NCI-H2081 treated with DMSO at 0.1 percent for 48 hours (cell line): ENCODE measurements at places on chromosomes 4 and X.

- DNase-seq, result no peak
Measured at GRCh38 chr4:185634066-185634652, 98.9 kb upstream of the PDLIM3 start.

GRCh38 chr4:140719022-140719421 is 37.2 kb downstream of the TBC1D9 start:
- DNase-seq, result no peak

GRCh38 chrX:119760026-119760877 is 1.9 kb downstream of the SOWAHD start:
- no peak for DNase-seq

GRCh38 chr4:114192854-114193253 is 213.4 kb upstream of the ARSJ start:
- no peak for DNase-seq

GRCh38 chr4:48067536-48067935 is 51.0 kb downstream of the NIPAL1 start:
- DNase-seq, result no peak

- no peak for DNase-seq
Measured at GRCh38 chr4:123046096-123046495, 123.7 kb upstream of the NUDT6 start.

GRCh38 chr4:83536362-83537272 is 709 bp downstream of the GPAT3 start:
- DNase-seq, result no peak

DNA sequence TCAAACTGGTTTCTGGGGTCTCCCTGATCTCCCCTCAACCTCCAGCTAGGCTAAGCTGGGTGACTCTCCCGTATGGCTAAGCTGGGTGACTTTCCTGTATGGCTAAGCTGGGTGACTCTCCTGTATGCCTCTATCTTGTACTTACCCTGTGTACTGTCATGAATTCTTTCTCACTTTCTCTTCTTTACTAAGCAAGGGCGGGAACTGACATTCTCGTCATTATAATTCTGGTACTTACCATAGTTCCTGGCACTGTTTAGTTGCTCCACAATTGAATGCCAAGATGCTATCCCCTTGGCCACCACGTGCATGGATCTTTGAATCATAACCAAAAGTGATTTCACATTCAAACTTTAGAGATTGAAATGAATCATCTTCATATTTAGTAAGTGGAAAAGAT is 8.8 kb downstream of the INTU start:
- DNase-seq, result no peak

GRCh38 chrX:19956923-19957322 is 33.9 kb downstream of the BCLAF3 start:
- DNase-seq, result no peak

- no peak for DNase-seq
Measured at GRCh38 chr4:88841635-88842034, 144.0 kb upstream of the NAP1L5 start.

GRCh38 chrX:107421337-107421861 is 28.1 kb upstream of the FRMPD3 start:
- no peak for DNase-seq

DNA sequence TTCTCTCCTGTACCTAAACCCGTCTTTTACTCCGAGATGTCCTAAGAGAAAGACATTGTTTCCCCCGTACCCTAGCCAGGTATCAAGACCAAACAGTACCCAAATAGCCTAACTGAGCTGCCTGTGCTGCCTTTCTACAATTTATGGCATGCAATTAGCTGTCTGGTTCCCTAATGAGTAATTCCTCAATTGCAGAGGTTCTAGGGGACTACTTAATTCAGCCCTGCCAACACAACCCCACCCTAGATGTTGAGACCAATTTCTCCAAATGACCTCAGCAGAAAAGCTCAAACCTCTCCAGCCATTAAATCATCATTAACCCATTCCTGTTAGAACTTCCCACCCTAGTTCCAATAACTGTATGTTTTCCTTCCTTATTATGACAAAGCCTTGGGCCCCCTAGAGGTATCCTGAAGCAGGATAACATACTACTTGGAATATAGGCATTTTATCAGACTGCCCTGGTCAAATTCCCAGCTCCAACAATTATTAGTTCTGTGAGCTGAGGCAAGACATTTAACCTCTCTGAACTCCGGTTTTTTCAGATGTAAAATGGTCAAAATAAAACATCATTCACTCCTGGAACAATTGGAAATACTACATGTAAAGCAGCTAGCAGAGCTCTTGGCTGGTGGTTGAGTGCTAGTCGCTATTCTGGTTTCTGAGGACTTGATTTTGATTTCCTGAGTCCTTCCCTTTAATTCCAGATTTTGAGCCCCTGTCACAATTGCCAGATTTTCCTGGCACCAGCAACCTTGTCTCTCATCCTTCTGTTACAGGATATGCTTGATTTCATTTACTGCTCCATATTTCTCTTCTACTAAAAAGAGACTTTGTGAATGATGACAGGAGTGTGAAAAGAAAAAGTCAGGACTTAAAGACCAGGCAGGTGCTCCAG is 244.6 kb upstream of the TENM3 start:
- no peak for DNase-seq

GRCh38 chr4:73646117-73646516 is 25.9 kb upstream of the RASSF6 start:
- DNase-seq, result no peak

- peak; percentile 8 for DNase-seq
Measured at GRCh38 chr4:27381815-27382214, 521.2 kb downstream of the STIM2 start.

DNA sequence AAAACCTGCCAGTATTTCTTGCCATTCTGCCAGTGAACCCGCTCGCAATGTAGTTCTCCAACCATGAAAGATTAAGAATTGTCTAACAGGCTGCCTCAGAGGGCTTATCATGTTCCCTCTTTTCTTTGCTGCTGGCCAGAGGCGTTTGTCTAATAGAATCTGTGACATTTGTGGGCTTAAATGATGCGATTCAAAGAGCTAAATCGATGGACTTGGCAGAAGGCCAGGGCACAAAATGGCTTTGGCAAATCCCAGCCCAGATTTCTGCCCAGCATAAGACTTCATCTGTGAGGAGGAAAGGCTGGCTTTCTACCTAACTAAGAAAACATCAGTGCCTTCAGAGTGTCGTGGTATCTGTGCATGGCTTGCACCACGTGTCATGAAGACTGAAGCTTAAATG is 79.9 kb downstream of the TRPC5OS start:
- no peak for DNase-seq

DNA sequence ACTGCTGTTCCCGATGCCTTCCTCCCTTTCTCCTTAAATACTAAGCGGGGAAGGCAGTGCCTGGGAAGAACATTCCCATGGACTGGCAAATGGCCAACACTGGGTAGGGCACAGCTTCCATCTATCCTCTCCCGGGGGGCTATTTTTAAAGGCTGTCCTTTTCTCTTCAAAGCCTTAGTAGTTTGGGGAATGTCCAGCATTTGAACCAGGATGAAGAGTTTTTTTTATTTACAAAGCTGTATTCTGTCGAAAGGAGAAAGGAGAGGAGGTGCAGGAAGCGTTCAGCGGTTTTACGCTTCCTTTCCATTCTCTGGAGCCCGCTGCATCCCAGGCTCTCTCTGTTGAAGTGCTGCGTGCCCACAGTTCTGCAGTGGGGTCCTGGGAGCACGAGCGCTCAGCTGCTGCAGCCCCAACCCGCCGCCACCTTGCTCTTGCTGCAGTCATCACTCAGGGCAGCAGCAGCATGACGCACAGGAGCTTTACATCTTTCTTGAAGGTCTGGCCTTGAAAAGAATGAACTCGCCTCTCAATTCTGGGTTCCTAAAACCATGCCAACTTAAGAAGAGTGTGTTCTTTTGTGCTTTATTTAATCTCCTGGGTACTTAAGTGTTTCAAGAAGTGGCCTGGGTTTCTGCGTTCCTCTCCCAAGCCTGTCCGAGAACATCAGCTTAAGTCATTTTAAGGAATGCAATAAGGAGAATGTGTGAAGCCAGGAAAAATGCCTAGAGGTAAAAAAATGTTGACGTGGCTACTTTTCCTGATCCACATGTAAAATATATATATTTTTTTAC is 427.2 kb downstream of the MAPK10 start:
- no peak for DNase-seq

- DNase-seq, result no peak
Measured at GRCh38 chr4:40299811-40300292, 35.3 kb upstream of the CHRNA9 start.

DNA sequence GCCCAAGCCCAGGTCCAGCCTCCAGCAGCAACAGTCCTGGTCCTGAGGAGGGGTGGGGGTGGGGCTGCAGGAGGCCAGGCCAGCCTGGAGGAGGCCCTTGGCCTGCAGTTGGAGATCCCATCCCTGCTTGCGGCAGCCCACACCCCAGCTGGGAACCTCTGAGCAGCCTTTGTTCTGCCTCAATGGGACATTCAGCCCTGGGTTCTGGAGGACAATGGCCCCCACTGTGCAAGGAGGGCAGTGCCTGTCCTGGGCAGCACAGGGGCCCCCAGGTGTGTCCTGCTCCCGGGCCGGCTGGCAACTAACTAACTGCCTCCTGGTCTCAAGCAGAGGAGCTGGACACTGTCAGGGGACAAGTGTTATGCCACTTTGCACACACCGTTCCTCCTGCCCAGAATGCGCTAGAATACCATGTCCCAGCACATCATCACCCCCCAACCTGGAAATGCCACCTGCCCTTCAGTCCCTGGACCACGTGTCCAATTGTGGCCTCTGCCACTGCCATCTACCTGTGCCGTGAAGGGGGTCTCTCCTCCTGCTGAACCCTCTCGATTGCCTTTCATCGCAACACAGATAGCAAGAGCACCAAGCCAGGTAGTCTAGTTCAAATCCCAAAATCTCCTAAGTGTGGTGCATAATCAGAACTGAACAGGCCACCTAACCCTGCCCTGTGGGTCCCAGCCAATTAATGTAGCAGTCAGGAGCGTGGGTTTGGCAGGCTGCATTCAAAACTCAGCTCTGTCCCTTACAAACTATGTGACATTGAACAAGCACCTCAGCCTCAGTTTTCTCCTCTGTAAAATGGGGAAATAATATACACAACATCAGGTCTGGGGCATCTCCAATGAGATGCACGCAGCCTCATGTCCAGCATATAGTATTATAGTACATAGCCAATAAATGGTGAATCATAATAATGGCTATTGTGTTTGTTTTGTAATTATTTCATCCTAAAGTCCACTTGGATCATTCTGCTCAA is 8.8 kb downstream of the PPP2R2C start:
- no peak for DNase-seq

- peak; percentile 33 for DNase-seq
Measured at GRCh38 chrX:39158801-39159657, 357.8 kb downstream of the MID1IP1 start.

DNA sequence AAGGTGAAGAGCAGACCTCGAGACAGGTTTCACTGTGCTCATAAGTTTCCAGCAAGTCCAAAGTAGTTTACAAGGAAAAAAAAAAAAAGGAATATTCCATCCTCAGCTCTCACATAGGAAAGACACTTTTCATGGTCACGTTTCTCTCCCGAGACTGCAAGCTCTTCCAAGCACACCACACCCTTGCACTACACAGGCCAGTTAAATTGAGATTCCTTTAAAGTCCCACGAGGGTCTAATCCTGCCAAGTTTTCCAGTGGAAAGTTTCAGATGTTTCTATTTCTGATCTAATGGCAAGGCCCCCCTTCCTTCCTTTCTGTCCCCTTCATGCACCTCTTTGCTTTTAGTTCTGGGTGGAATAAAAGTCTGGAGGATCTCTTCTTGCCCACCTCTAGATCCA is 67.9 kb upstream of the PCDH19 start:
- DNase-seq, result no peak

DNA sequence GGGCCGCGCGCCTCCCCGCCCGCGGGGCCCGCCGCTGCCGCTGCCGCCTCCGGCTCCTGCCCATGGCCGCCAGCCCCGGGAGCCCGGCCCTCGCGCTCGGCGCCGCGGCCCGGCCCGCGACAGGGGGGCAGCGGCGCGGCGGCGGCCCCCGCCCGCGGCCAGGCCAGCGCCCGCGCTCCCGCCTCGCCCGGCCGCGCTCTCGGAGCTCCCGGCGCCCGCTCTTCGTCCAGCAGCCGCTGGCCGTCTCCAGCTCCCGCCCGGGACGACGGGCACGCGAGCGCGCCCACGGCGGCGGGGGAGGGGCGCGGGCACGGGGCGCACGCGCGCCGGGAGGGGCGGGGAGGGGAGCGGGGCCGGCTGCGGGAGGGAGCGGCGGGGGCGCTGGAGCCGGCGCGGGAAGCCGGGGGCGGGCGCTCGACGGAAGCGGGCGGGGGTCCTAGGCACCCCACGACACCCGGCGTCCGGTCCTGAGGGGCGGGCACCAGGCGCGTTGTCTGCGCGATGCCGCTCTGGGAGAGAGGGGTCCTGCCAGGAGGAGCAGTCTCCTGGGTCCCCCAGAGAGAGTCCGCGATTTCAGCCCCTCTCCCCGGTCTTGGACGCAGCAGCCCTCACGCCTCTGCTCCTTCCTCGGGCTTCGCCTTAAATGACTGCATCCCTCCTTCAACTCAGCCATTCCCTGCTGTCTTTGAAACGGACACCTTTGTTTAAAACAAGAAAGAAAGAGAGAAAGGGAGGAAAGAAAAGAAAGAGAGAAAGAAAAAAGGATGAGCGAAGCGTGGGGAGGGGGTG is 490 bp upstream of the PDZD4 start:
- DNase-seq, result no peak

DNA sequence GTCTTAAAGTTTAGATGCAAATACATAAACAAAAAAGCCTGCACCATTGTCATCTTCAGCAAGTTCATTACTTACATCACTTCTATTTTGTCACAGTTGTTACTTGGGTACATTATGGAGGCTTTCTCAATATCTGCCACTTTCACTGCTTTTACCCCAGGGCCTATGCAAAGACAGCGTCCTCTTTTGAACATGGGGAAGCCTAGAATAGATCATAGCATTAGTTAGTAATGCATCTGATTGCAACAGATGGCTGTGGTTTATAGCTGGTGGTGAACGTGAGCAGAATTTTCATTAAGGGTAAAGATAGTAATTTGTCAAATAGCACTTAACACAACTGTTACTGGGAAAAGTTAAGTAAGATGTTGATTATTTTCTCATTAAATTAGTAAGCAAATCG is 729 bp downstream of the CXCL11 start:
- no peak for DNase-seq

GRCh38 chrX:56968980-56969379 is 26.4 kb downstream of the SPIN3 start:
- DNase-seq, result no peak

- DNase-seq, result no peak
Measured at GRCh38 chrX:124216396-124217115, 115.9 kb upstream of the TEX13D start.

GRCh38 chrX:147894366-147894963 is 17.3 kb upstream of the FMR1 start:
- no peak for DNase-seq

DNA sequence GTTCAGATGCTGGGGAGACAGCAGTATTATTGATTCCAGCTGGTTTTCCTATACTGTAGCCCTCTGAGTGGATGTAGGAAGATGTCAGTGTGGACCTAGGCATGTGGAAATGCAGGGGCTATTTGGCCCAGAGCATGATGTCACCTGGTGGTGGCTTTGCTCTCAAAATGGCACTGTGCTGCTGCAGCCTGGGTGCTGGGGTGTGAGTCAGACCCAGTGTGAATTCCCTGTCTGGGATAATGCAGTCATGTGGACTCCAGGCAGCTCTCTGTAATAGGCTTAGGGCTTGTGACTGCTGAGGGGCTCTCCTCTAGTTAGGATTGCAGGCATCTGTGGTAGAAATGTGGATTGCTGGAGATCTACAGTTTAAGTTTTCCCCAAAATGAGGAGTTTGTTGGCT is 70.7 kb downstream of the DCAF8L2 start:
- DNase-seq, result no peak

- no peak for DNase-seq
Measured at GRCh38 chrX:30858098-30858497, 31.0 kb downstream of the TAB3 start.
